Metanephros (tissue), 2 donors: ENCODE measurements at places on chromosomes 12 and 14. TPM values are rescaled to one million over a fixed set of nuclear protein-coding genes. Genes with fewer than 3 reads are reported as not detected.

MPHOSPH9 gene
- 62.6 TPM for total RNA-seq

ALDH2 gene
- total RNA-seq = 56.5 TPM

BDKRB1 gene
- total RNA-seq = 0.23 TPM

AQP5 gene
- total RNA-seq = 3.3 TPM

BLTP3B gene
- 36.8 TPM for total RNA-seq

PTGER2 gene
- total RNA-seq = 8.3 TPM

CARMIL3 gene
- 1.9 TPM for total RNA-seq
